ENCODE measurements at places on chromosomes 7 and 10. TPM values are rescaled to one million over a fixed set of nuclear protein-coding genes. Genes with fewer than 3 reads are reported as not detected.
A peak's percentile ranks its signal among the peaks of the same experiment; 100 is the strongest.

DNA sequence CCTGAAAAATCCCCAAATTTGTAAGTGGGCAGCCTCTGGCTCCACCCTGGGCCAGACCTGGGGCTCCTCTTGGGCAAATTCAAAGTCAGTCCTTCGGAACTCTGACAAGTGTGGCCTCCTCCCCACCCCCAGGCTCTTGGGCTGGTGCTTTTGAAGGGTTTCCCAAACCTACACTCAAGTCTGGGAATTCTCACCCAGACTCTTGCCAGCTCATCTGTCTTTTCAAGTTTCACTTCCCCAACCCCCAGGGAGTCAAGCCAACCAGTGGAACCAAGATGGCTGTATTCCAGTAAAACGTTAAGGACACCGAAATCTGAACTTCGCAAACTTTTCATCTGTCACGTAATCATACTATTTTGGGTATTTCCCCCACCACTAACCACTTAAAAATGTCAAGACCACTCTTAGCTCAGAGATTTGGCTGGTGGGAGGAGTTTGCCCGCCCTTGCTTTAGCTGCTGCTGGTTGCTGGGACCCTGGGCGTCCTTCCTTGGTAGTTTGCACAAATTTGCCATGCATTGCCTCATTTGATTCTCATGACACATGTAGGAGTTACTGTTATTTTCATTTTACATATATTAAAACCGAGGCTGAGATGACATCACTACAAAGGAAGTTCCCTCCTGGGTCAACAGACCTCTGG, 1.7 kb upstream of the MYO1G start:
- peak; percentile 83 for DNase-seq

OR2A5 gene
- not detected for total RNA-seq

- DNase-seq, result no peak
These were observed 1.2 kb downstream of the ARL3 start for GRCh38 chr10:102712843-102713538.

DNA sequence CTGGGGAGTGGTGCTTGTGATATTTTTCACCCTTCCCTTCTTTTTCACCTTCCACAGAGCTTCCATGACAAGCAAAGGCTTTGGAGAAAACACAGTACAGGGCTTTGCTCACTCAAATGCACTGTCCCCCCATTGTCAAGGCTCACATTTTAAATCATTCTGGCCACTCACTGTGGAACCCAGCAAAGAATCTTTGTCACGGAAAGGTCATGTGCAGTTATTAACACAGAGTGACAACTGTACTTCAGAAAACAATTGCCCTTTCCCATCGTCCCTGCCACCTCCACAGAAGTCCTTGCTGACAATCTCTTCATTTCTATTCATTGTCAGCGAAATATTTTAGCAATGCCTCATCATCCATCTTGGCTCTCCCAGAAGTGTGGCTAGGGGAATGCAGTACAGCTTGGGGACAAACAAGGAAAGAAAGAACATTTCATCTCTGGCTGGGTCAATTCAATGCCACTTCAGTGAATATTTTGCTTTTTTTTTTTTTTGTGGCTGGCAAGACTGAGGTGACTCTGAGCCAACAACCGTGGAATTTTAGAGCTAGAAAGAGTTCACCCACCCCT, 851.0 kb downstream of the KCNMA1 start:
- no peak for DNase-seq

DNA sequence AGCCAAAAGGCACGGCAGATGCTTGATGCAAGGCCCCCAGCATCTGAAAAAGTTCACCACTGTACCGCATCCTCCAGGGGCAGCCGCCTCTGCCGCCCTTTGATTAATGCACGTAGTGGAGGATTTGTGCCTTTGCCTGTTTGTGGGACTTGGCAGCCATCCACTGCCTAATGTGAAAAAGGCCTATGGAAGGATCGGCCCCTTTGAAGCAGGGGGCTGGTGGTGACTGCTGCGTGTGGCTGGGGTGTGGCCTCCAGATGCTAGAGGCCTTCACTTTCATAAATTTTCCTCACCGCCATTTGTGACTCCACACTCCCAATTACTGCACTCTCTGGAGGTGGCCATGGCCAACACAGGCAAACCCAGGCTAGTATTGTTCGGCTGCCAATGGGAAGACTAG, 226.0 kb downstream of the BMPER start:
- DNase-seq, result no peak

- peak; percentile 88 for DNase-seq
These were observed 150.4 kb downstream of the PRKG1 start for GRCh38 chr10:51224671-51225161.

- no peak for DNase-seq
These were observed 449.5 kb upstream of the ZMIZ1 start for GRCh38 chr10:78619115-78619851.

DNA sequence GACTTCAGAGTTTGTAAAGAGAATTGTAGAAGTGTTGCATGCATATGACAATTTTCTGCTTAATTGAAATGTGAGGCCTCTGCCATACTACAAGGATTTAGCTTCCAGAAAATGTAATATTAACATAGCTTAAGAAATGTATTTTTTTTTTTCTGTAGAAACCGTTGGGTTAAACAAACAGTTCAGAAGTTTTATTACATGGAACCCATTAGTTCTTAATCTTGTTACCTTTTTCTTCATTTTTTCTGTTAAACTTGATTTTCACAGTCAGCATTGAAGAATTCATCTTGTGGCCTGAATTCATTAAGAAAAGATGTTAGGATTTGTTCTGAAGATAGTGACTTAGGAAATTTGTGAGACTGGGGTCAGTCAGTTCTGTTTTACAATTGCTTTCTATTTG, 4.9 kb downstream of the PTEN start:
- no peak for DNase-seq

ATOH7 gene
- total RNA-seq, result not detected

DNA sequence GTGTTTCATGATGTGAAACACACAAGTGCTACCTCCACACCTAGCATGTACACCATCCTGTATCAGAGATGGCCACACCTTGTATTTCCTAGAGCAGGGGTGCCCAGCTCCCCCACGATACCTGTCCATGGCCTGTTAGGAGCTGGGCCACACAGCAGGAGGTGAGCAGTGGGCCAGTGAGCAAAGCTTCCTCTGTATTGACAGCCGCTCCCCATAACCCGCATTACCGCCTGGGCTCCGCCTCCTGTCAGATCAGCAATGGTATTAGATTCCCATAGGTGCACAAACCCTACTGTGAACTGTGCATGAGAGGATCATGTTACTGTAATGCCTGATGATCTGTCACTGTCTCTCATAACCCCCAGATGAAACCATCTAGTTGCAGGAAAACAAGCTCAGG, 145.6 kb upstream of the RNF32 start:
- DNase-seq, result no peak

DNA sequence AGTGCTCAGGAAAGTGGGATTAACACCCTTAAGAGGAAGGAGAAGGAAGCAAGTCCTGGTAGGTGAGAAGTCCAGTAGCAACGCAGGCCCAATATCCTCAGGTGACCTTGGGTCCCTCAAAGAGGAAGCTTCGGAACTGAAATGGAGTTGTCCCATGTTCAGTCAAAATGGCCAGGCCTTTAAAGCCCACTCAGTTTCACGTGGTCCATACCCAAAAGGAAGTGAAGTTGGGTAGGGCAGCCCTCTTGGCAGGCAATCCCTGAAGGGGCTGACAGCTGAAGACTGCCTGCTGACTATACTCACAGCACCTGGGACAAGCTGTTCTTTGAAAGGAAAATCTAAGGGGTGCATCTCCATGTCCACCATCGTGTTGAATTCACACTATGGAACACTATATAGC, 3.0 kb downstream of the GSAP start:
- no peak for DNase-seq

ADRB1 gene
- not detected for total RNA-seq

DAGLB gene
- 35.3 TPM for total RNA-seq

DNA sequence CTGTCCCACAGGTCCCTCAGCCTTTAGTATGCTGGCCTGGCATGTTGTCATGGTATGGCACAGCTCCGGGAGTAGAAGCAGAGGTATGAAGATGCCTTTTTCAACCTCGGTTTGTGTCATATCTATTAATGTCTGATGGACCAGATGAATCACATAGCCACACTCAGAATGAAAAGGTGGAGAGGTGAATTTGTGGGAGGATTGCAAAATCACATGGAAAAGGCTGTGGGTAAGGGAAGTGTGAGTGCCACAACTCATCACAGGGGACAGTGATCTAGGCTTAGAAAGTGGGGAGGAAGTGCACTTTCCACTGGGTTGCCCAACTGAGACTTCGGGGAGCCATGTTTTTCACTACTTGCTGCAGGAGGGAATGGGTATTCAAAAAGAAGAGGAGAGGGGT, 190.7 kb downstream of the WDR11 start:
- DNase-seq, result no peak

DNA sequence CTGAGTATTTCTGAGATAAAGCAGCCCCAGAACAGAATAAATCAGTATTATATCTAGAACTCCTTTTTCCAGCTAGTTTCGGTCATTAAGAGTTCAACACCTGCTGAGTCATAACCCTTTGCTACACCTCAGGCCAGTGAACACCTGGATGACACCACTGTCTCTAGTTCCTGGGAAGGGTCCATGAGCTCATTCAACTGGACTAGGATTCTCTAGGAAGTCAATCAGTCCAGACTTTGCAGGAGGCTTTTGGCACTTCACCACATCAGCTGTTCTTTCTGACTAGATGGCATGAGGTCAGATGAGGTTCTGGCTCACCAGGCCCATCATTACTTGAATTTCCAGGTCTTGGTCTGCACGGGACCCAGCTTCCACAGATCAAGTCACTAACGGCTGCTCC, 11.7 kb downstream of the SLC39A12 start:
- no peak for DNase-seq

DNA sequence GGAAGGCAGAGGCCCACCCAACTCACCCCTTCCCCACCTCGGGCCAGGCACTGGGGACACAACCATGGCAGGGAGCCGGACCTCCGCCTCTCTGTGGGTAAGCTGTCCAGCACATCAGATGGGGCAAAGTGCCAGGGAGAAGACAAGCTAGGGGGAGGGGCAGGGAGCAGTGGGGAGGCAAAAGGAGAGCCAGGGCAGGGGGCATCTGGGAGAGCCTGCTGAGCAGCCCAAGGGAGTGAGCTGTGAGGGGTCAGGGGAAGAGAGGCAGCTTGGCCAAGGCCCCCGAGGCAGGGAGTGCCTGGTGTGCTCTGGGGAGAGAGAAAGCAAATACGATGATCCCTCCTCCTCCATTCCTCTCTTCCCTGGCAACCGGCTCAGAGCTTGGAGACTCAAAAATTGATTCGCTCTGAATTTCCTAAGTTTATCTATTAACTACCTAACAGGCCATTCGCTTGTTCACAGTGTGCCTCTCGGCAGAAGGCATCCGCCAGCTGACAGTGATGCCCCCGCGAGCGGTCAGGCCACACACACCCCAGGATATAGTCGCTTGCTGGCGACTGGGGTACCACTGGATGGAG, 4.5 kb downstream of the CAMK2B start:
- no peak for DNase-seq

LRIT1 gene
- not detected for total RNA-seq

DNA sequence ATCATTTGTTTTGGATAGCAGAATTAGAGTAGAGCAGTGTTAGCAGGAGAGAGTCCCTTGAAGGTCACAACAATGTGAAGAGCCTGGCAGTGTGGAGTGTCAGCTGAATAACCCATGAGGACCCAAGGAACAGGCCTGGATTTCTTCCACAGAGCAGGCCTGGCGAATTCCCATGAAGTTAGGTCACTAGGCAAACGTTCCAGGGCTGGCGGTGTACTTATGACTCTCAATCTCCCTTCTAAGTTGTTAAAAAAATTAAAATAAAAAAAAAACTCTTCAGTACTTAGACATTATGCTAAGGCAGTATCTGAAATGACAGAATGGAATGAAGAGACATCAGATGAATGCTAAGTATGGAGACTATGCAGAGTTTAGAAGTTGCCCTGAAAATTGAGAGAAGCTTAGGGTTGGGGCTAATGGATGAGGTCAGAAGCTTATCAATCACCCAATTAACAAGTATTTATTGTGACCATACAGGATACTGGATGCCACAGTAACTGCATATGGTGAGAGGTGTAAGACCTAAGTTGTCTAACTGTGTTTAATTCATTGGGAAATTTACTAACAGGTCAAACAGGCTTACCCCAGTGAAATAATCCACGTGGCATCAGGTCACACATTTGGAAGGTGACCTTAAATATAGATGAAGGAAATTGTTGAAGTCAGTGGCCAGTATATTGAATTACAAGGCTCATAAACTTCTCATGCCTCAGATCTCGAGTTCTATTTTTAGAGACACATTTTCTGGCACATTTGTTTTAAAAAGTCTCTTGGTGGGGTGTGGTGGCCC, 126.2 kb upstream of the NRP1 start:
- DNase-seq, result peak; percentile 72

C10orf90 gene
- total RNA-seq, result not detected

GRCh38 chr10:30189238-30189580, 129.8 kb upstream of the JCAD start:
- no peak for DNase-seq

DNA sequence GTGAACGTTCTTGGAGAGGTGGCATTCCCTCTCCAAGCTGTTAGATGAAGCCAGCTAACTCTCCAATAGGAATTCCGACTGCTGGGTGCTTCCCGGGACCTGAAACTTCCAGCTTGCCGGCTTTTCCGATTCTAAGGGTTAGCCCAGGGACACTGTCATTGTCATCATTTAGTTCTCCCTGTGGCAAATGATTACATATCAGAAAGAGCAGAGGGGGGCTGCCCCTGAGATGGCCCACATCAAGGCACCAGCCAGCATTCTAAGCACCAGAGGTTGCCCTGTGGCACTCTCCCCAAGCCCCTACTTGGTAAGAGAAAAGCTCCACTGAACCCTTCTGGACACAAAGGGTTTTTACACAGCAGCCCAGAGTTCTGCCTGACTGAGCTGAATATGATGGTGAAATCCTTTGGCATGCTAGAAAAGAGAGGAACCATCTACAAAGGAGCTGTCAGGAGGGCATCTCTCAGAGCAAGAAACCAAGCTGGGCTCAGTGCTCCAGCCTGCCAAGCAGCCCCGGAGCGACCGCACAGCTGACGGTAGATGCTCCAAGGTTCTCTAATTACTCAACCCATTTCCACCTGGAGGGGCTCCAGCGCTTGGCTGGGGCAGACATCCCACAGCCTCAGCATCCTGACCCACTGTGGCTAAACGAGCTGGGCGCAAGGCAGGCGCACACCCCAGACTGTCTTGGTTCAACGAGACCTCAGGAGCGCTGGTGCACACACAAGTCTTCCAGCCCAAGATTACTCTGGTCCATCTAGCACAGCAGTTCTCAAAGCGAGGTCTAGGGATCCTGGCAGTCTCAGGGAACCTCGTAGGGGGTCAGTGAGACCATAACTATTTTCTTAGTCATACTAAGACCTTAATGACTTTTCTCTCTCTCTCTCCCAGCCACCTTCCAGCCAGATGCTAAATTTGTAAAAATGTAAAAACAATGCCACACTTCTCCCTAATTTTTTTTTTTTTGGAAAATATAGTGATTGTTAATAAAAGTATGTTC, 160.5 kb downstream of the GFRA1 start:
- DNase-seq, result no peak
